Amygdala (tissue), 56 donors: ENCODE measurements at places on chromosomes 4 and X.

- no peak for DNase-seq
Measured at GRCh38 chrX:130841776-130842175, 61.2 kb downstream of the ENOX2 start.

DNA sequence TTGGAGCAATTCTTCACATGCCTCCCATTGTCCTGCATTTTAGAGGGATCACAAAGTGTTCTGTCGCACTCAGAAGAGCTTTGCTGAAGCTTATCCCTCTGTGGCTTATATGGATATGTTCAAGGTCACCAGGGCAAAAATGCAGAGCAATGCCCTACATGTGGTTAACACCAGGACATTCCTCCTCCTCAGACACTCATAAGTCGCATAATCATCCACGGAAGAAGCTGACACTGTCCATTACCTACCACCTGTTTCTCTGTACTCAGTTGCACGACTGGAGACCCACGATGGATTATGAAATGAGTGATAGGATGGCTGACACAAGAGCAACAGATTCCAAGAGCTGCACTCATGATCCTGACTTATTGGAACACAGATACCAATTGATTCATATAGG lies 68.7 kb upstream of the PRDX4 start:
- DNase-seq, result no peak

GRCh38 chr4:47390428-47391125 lies 72.9 kb downstream of the COMMD8 start:
- DNase-seq, result no peak

- no peak for DNase-seq
Measured at GRCh38 chr4:99696801-99697200, 39.2 kb upstream of the C4orf54 start.

DNA sequence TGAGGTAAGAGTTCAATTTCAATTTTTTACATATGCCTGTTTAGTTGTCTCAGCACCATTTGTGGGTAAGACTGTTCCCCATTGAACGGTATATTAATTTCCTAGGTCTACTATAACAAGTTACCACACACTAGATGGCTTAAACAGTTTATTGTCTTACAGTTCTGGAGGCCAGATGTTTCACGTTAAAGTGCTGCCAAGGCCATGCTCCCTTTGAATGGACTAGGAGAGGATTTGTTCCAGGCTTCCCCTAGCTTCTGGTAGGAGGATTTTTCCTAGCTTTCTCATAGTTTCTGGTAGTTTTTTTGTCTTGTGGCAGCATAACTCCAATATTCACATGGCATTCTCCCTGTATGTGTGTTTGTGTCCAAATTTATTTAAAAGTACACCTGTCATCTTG lies 149.3 kb upstream of the CYSLTR1 start:
- DNase-seq, result no peak

GRCh38 chr4:127782025-127782274 lies 172 bp upstream of the HSPA4L start:
- no peak for DNase-seq

DNA sequence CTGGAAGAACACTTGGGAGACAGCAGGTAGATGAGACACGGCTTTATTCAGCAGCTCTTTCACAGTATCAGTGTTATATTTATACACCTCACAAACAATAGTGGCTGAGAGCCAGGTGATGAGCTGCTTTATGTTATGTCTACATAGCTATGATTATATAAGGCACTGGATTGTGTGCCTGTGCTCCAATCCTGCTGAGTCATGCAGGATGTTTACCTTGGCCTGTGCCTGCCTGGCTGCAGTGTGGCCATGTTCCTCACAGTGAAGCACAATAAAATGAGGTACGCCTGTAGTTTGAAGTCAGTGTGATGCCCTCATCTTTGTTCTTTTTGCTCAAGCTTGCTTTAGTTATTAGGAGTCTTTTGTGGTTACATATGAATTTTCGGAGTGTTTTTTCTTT lies 31.3 kb downstream of the CXCL13 start:
- no peak for DNase-seq

DNA sequence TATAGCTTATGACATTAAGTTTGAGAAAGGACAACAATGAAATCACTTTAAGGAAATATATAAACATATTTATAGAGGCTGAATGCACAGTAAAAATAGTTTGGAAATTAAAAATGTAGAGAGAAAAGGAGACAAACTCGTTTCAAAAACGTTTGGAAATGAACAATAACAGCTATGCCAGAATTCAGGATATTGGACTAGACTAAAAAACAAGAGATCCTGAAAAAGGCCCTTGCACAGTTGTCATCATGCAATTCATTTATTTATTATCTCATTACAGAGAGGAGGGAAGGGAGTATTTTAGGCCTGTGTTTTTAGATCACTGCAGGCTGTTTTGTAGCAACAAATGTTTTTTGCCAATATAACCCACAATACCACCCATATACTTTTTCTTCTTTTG lies 527.2 kb downstream of the ADGRL3 start:
- DNase-seq, result no peak

- no peak for DNase-seq
Measured at GRCh38 chr4:130698251-130698650, 1602.3 kb downstream of the C4orf33 start.

- no peak for DNase-seq
Measured at GRCh38 chrX:86002076-86002896, 45.1 kb downstream of the CHM start.

- no peak for DNase-seq
Measured at GRCh38 chr4:3405176-3405575, 36.6 kb upstream of the HGFAC start.

- no peak for DNase-seq
Measured at GRCh38 chr4:19823781-19824180, 427.9 kb upstream of the SLIT2 start.

DNA sequence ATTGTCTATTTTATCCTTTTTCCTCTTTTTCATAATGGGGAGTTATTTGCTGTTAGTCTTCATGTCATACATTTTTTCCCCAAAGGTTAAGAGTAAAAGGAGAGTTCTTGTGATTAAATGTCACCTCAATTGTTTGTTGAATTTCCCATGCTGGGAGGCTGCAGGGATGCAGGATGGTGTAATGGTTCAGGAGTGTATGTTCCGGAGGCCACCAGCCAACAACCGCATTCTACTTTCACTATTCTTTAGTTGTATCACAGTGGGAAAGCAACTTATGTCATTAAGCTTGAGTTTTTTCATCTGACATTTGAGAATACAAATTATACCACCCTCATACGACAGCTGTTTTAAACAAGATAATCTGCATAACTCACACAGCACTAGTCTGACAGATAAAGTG lies 15.4 kb downstream of the AFP start:
- DNase-seq, result no peak

- DNase-seq, result no peak
Measured at GRCh38 chr4:176753049-176753448, 39.7 kb downstream of the VEGFC start.

DNA sequence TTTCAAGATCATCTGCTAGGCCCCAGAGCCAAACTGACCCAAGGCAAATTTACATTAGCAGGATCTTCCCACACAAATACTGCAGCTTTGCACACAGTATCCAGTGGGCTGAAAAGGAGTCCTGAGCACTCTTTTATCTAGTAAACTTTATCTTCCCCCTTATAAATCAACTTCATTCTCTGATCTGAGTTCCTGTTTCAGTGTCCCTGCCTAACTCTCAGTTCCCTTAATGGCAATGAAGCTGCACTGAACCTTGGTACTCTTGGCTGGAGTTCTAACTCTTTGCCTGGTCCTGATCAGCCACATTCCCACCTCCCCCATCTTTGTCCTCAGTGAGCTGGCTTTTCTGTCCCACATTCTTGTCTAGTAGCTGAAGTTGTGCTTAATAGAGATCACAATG lies 37.4 kb downstream of the EDA2R start:
- no peak for DNase-seq

DNA sequence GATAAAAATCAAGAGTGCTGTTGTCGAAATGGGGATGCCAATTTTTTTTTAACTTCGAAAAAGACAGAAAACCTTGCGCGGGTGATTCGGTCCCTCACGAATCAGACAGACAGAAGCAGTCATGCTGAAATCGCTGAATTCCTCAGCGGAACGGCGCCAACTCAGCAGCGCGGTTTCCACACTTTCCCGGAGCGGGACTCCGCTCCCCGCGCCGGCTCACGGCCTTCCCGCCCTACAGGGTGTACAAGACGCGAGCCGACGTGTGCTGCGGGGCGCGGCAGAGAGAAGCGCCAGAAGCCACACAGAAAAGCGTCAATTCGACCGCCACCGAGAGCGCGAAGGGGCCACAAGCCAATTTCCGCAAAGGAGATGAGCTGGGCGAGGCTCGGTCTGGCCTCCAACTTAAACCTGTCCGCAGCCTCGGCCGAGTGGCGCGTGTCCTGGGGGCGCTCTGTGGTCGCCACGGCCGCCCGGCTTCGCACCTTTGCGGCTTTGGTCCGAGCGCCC lies 1.3 kb downstream of the NEXMIF start:
- DNase-seq, result peak; percentile 0

DNA sequence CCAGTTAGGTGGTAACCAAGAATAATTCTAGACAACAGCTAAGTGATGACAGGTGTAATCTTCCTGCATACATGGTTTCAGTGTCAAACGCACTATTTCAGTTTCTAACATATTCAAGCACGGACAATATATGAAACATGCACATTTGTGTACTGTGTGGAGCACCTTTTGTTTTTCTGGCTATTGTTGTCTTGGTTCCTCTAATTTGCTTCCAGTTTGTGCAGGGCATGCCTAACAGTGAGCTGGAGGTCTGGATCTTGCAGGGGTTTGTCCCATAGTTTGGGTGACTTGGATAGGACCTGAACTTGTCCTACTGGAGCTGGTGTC lies 70.5 kb upstream of the TBC1D9 start:
- no peak for DNase-seq

GRCh38 chr4:22478426-22478825 lies 37.4 kb downstream of the ADGRA3 start:
- DNase-seq, result no peak

GRCh38 chrX:124726881-124727280 lies 380.5 kb downstream of the SH2D1A start:
- no peak for DNase-seq

- DNase-seq, result no peak
Measured at GRCh38 chr4:139988863-139989765, 164.9 kb downstream of the MAML3 start.

DNA sequence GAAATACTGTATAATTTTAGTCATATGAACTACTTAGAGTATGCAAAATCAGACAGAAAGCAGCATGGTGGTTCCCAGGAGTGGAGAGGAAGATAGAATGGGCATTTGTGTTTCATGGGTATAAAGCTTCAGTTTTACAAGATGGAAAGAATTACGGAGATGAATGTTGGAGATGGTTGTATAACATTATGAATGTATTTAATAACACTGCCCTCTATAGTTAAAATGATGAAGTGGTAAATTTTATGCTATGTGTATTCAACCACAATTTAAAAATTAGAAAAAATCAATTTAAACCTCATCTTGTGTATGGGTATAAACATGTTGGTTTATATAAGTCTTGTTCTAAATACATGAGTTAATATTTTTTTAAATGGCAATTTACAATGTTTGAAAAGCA lies 521.1 kb downstream of the FSTL5 start:
- DNase-seq, result no peak

DNA sequence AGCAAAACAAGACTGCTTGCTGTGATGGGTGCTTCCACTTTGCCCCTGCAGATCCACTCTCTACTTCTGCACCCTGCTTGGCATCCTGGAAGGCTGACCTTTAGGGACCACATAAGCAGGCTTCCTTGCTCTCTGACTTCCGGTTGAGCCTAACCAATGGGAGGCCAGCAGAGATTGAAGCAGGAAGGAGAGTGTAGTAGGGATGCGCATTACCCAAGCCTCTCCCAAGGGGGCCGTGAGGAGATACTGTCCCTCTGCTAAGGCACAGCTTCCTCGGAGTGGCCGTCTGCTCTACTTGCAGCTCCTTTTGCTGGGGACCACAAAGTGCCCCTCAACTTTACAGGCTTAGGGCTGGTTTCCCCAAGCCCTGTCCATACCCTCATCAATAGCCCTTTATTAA lies 624.3 kb upstream of the TENM3 start:
- no peak for DNase-seq

DNA sequence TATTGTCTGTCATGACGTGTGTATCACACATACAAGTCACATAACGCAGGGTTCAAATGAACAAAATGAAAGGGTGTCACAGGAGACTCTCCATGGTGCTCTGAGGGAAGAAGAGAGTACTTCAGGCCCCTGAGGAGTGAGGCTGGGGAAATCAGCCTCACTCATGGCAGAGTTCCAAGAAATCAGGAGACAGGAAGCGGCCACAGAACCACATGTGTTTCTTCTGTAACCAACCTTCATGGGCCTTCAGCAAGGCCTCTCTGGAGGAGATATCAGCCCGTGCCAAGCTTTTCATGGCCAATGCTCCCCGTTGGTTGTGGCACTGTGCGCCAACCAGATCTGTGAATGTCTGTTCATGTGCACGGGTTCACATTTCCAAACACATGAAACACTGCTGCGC lies 76.0 kb downstream of the NAT8L start:
- DNase-seq, result no peak

DNA sequence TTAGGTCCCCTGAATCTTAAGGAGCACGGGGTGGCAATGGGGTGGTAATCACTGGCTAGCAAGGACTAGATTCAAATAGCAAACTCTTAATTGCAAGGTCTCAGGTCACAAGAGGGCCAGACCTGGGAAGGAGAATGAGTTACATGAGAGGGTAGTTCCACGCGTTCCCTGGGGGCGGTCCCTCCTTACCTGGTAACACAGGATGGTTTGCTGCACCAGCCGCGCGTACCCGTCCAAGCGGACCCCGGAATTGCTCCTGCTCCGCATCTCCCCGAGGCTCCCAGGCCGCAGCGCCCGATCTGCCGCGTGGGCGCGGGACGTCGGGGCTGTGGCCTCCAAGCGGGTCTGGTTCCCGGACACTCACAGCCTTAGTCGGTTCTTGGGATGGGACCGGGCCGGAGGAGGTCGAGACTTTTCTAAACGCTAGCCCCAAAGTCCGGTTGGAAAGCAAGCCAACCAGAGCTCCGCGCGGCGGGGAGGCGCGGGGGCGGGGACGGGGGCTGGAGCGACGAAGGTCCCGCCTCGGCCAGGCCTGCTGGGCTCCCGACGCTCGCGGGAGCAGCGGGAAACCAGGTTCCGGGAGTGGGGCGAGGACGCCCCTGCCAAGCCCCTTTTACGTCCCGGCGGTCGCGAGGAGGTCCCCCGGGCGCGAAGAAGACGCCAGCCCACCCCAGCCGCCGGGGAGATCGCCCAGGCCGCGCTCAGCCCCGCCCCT lies at the start of gene PHKA2:
TSS of gene PHKA2 (minus strand) at position 449 of the 715 bp plus-strand sequence. CDS start at position 267, 182 bp downstream.
- peak; percentile 2 for DNase-seq

- no peak for DNase-seq
Measured at GRCh38 chr4:153161226-153161963, 42.8 kb upstream of the TRIM2 start.

GRCh38 chr4:74675673-74676279 lies 118.5 kb downstream of the BTC start:
- no peak for DNase-seq

DNA sequence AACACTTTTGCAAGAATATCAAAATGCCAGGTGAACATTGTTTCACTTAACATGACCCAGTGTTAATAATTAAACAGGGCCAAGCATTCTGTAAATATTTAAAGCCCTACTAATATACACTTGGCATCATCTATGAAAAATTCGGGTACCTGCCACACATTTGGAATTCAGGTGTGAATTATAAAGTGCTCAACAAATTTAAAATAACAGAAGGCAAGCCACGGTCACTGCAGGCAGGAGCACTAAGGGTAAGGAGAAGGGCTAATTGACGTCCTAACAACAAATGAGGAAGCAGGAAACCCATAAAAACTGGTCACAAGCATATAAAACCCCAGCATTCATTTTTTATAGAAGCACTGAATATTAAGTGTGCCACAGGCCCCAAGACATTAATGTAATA lies 43.8 kb upstream of the CPEB2 start:
- no peak for DNase-seq

GRCh38 chr4:77773101-77773500 lies 46.1 kb downstream of the CNOT6L start:
- no peak for DNase-seq
